ENCODE measurements at places on chromosomes 2 and 18.

DNA sequence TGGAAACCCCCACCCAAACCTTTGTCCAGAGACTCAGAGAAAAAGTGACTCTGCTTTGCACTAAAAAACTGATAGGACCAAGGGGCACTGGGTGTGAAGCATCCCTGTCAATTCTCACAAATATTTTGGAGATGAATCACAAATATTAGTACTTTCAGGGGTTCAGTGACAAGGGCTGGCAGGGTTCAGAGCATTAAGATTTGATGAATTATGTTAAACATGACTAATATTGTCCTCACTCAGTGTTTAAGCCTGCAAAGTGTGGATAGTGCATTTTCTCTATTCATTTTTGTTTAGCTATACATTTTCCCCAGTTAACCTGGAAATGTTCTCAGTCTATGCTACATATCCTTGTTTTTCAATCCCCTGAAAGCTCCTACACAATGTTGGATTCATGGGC is 65.3 kb upstream of the CCDC68 start:
- no peak overlapping the region for H3K4me3 ChIP-seq
- H3K4me1 ChIP-seq: no peaks in the 10 kb centered on the region
- no peak overlapping the region for H3K27ac ChIP-seq
- DNase-seq: no peak
- H3K27me3 ChIP-seq: no peaks in the 10 kb centered on the region

GRCh38 chr2:216799873-216800431 is 59.9 kb downstream of the TNP1 start:
- no peaks in the 10 kb centered on the region for H3K36me3 ChIP-seq
- DNase-seq: no peak
- H3K27ac ChIP-seq: no peak overlapping the region
- peaks cover 4% of the 10 kb centered on the region for H3K4me1 ChIP-seq
- H3K4me3 ChIP-seq: no peak overlapping the region
- H3K27me3 ChIP-seq: no peaks in the 10 kb centered on the region

DNA sequence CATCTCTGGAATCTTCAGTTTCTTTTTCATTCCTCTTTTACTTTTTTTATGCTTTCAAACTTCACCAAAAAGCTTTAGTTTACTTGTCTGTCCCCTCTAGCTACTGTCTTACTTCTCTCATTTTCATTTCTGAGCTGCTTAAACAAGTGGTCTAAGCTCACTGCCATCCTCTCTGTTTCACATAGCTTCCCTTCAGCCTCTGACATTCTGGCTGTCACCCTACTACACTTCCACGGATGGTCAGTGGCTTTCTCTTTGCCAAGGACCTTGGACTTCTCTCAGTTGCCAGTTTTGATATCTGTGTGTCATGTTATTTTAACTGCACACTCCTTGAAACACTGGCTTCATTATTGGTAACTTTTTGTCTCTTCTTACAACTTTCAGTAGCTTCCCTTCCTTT is 176.1 kb downstream of the IKZF2 start:
- no peak for DNase-seq

DNA sequence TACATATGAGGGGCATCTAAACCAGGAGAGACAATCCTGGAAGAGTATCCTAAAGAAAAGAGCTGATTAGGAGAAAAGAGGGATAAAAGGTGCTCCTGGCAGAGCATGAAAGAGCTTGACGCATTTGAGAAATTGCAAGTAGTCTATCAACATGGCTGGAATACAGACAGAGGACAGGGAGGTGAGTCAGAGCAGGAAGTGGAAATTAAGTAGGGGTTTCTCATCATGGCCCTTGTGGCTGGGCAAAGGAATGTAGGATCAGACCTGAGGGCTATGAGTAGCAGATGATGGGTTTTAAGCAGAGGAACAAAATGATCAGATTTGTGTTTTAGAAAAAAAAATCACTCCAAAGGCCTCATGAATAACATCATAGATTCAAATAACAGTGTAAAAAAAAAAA is 49.2 kb upstream of the UGP2 start:
- no peak overlapping the region for H3K27ac ChIP-seq
- no peak for DNase-seq
- H3K36me3 ChIP-seq: no peaks in the 10 kb centered on the region
- no peaks in the 10 kb centered on the region for H3K27me3 ChIP-seq

DNA sequence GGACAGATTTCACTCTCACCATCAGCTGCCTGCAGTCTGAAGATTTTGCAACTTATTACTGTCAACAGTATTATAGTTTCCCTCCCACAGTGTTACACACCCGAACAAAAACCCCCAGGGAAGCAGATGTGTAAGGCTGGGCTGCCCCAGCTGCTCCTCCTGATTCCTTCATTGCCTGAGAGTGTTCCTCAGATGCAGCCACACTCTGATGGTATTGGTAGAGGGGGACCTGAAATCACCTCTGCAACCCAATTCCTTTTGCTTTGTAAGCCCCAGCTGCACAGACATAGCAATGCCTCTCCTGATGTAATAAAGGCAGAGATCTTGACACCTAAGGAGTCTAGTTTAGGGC is 1529.8 kb downstream of the RPIA start:
- no peaks in the 10 kb centered on the region for H3K4me1 ChIP-seq
- no peak overlapping the region for H3K27ac ChIP-seq
- H3K27me3 ChIP-seq: peaks cover 12% of the 10 kb centered on the region
- DNase-seq: no peak

DNA sequence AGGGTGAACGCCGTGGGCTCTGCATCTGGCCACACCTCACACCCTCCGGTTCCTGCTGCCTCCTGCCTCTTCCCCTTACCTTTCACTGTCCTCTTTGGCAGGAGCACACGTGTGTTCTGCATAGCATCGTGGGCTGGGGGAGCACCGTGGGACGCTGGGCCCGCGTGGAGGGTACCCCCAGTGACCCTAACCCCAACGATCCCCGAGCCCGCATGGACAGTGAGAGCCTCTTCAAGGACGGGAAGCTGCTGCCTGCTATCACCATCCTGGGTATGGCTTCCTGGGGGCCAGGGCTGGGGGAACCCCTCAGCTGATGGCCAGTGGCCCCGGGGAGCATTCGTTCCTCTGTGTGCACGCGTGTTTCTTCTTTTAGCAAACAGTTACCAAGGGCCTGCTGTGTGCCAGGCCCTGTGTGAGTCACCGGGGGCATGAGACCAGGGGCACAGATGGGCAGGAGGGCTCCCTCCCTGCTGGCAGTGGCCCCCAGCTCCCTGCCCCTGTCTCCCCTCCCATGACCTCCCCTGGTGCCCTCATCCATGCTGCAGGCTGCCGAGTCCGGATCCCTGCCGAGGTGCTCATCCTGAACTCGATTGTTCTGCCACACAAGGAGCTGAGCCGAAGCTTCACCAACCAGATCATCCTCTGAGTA is 7.6 kb downstream of the GMPPA start:
- H3K27ac ChIP-seq: no peak overlapping the region
- H3K4me3 ChIP-seq: no peak overlapping the region
- no peak for DNase-seq
- H3K27me3 ChIP-seq: peaks cover 6% of the 10 kb centered on the region
- H3K36me3 ChIP-seq: peaks cover 4% of the 10 kb centered on the region

DNA sequence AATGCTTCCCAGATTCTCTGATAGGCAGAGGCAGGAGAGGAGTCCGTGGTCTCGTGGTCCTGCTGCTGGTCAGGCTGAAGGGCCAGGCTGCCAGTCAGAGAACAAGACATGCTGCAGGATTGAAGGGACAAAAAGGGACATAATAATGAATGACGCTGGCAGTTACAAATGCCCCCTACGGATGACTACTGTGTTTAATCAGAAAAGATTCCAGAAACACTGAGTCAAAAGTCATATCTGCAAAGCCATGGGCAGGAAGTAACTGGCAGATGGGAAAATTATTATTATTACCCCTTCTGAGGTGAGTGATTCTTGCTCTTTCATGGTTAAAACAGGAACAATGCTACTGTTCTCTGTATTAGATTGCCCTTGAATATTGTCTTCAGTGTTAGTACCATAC is 19.0 kb downstream of the LCT start:
- peaks cover 7% of the 10 kb centered on the region for H3K27me3 ChIP-seq
- no peaks in the 10 kb centered on the region for H3K36me3 ChIP-seq
- DNase-seq: no peak
- H3K4me3 ChIP-seq: no peak overlapping the region
- H3K4me1 ChIP-seq: no peaks in the 10 kb centered on the region

GRCh38 chr18:55047546-55047945 is 88.3 kb upstream of the CCDC68 start:
- DNase-seq: no peak
- H3K4me1 ChIP-seq: no peaks in the 10 kb centered on the region
- H3K27ac ChIP-seq: no peak overlapping the region
- no peaks in the 10 kb centered on the region for H3K27me3 ChIP-seq
